Natural killer cell treated with Interleukin-12 subunit alpha and Interleukin-12 subunit beta and Interleukin-15 and Interleukin-18, amount 100 ng/mL, for 72 hours (primary cell): ENCODE measurements at places on chromosomes 1 and 21. TPM values are rescaled to one million over a fixed set of nuclear protein-coding genes. Genes with fewer than 3 reads are reported as not detected.

The IVNS1ABP gene
- 950 TPM for total RNA-seq

The KRTAP13-2 gene
- total RNA-seq = not detected

The DDR2 gene
- 0.57 TPM for total RNA-seq

The LCE3D gene
- not detected for total RNA-seq

The VWA5B1 gene
- total RNA-seq = not detected

DNA sequence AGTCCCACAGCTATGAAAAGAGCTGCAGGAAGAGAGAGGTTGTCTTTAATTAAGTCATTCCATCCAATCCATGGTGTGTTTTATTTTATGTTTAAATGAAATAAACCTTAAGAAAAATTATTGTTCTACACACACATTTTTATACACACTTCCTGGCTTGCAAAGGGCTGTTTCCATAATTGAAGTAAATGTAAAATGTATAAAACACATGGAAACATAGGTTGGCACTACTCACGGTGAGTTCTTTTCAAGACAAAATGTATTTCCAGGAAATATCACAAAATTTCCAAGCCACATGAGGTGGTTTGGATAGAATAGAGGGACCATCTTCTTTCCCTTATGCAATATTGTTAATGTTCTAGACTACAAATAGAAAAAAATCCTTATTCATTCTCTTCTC lies 426.8 kb upstream of the USP24 start:
- H3K36me3 ChIP-seq = no peaks in the 10 kb centered on the region
- H3K4me1 ChIP-seq = peaks cover 7% of the 10 kb centered on the region
- peaks cover 5% of the 10 kb centered on the region for H3K27me3 ChIP-seq

- H3K4me3 ChIP-seq = no peak overlapping the region
- no peak overlapping the region for H3K27ac ChIP-seq
- no peak for DNase-seq
Observed at GRCh38 chr1:164693564-164694359, 134.8 kb downstream of the PBX1 start.

GRCh38 chr21:43268086-43268803 lies 99.4 kb downstream of the CRYAA start:
- no peaks in the 10 kb centered on the region for H3K36me3 ChIP-seq
- no peak for DNase-seq
- no peak overlapping the region for H3K4me3 ChIP-seq
- no peaks in the 10 kb centered on the region for H3K4me1 ChIP-seq
- no peak overlapping the region for H3K27ac ChIP-seq

- no peak overlapping the region for H3K4me3 ChIP-seq
- H3K4me1 ChIP-seq = no peaks in the 10 kb centered on the region
- H3K27me3 ChIP-seq = no peaks in the 10 kb centered on the region
- no peaks in the 10 kb centered on the region for H3K36me3 ChIP-seq
Observed at GRCh38 chr1:25784575-25785051, 15.4 kb upstream of the SELENON start.

DNA sequence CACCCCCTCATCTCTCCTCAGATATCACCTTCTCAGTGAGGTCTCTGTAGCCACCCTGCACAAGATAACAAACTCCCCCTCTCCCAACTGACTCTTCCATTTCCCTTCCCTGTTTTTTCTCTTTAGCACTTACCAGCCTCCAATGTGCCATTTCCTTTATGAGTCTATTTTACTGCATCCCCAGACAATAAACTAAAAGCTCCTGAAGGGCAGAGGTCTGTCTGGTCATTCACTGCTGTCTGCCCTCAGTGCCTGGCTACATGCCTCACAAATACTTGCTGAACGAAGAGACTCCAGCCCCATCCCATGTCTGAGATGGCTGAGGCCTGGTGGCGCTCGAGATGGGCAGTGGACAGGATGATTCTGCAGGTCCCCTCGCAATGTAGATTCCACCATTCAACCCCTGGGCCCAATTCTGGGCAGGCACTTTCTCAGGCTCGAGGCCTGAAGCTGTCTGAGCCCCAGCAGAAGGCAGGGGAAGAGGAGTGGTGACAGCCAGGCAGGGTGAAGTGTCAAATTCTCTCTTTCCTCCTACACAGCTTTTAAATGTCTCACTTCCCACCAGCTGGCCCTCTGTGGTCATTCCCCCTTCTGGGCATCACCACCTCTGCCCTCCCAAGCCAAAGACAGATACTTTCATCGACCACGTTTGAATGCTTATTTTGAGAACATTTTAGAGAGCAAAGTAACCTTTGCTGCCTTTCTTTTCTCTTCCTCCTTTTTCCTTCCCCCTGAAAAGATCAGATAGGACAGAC lies 6.6 kb downstream of the LRRN2 start:
- H3K27ac ChIP-seq = no peak overlapping the region
- no peak overlapping the region for H3K4me3 ChIP-seq
- DNase-seq = no peak
- peaks cover 34% of the 10 kb centered on the region for H3K27me3 ChIP-seq

- H3K27me3 ChIP-seq = no peaks in the 10 kb centered on the region
- no peaks in the 10 kb centered on the region for H3K4me1 ChIP-seq
- no peak overlapping the region for H3K27ac ChIP-seq
- no peak overlapping the region for H3K4me3 ChIP-seq
Observed at GRCh38 chr1:180926164-180926981, 13.7 kb downstream of the KIAA1614 start.

DNA sequence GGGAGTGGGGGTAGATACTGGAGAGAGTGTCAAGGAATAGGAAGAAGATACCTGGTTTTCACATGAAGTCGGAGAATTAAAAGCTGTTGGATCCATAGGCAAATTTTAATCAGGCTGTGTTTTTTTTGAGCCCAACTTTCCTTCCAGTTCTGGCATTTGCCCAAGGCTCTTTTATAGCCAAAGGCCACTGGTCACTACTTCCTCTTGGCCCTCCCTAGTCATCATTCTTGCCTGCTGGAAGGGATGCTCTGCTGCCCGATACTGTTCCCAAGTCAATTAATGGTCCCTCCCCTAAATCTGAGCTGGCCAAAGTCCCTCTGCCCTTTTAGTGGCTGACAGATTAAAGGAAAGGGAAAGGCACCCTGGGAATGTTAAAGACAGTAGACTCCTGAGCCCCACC lies 102.8 kb upstream of the ZNF648 start:
- no peak overlapping the region for H3K4me3 ChIP-seq
- H3K4me1 ChIP-seq = no peaks in the 10 kb centered on the region

GRCh38 chr1:183607322-183607980 lies 17.2 kb upstream of the NCF2 start:
- H3K36me3 ChIP-seq = no peaks in the 10 kb centered on the region
- no peaks in the 10 kb centered on the region for H3K27me3 ChIP-seq
- DNase-seq = no peak
- H3K4me3 ChIP-seq = no peak overlapping the region
- no peak overlapping the region for H3K27ac ChIP-seq
- H3K4me1 ChIP-seq = peaks cover 19% of the 10 kb centered on the region

GRCh38 chr1:173364827-173365226 lies 112.3 kb upstream of the PRDX6 start:
- peaks cover 4% of the 10 kb centered on the region for H3K36me3 ChIP-seq
- H3K4me1 ChIP-seq = peaks cover 8% of the 10 kb centered on the region
- no peak overlapping the region for H3K27ac ChIP-seq
- H3K4me3 ChIP-seq = no peak overlapping the region

DNA sequence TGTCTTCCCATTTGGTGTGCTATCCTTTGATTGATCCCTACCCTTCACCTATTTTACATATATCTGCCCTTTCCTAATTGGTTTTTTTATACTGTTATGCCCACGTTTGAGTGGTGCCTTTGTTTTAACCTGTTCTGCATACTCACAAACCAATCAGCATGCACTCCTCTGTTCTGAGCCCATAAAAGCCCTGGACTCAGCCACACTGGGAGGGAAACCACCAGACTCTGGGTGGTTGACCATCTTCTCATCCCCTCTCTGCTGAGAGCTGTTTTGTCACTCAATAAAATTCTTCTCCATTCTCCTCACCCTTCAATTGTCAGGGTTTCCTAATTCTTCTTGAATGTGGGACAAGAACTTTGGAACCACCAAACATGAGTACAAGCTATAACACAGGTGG lies 989.8 kb downstream of the ADGRL2 start:
- no peaks in the 10 kb centered on the region for H3K36me3 ChIP-seq
- no peaks in the 10 kb centered on the region for H3K27me3 ChIP-seq
- H3K4me1 ChIP-seq = no peaks in the 10 kb centered on the region
